T-helper 17 cell (primary cell): ENCODE measurements at places on chromosomes 4 and X. TPM values are rescaled to one million over a fixed set of nuclear protein-coding genes. Genes with fewer than 3 reads are reported as not detected.

Gene NLGN3
- total RNA-seq, result 2.9 TPM

Gene IGSF1
- total RNA-seq, result not detected

Gene ATP2B3
- total RNA-seq, result not detected

Gene RNF150
- not detected for total RNA-seq

Gene FMR1NB
- total RNA-seq, result not detected

Gene TBC1D9
- total RNA-seq, result 0.76 TPM

Gene GSPT2
- 5.4 TPM for total RNA-seq

Gene DIPK2B
- not detected for total RNA-seq

Gene PAK3
- 2.7 TPM for total RNA-seq
